Glutamatergic neuron (in vitro differentiated cells): ENCODE measurements at places on chromosomes 2 and 18. TPM values are rescaled to one million over a fixed set of nuclear protein-coding genes. Genes with fewer than 3 reads are reported as not detected.
A peak's percentile ranks its signal among the peaks of the same experiment; 100 is the strongest.

The CD207 gene
- 0.51 TPM for total RNA-seq

GRCh38 chr18:59733421-59733820 is 36.2 kb upstream of the CCBE1 start:
- DNase-seq, result no peak

DNA sequence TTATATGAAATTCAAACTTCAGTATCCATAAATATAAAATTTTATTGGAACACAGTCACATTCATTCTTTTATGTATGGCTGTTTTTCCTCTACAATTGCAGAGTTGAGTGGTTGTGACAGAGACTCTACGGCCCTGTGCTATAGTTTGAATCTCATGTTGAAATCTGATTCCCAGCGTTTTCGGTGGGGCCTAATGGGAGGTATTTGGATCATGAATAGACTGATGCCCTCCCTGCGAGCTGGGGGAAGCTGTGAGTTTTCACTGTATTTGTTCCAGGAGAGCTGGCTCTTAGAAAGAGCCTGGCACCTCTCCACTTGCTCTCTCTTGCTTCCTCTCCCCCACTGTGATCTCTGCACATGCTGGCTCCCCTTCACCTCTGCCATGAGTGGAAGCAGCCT is 1.7 kb downstream of the PFN4 start:
- no peak for DNase-seq

The ACVR1C gene
- total RNA-seq, result 0.59 TPM

The LMAN2L gene
- total RNA-seq, result 14.0 TPM

GRCh38 chr2:66481100-66481549 is 46.2 kb downstream of the MEIS1 start:
- DNase-seq, result no peak

GRCh38 chr2:1929962-1930361 is 185.6 kb upstream of the PXDN start:
- no peak for DNase-seq

- no peak for DNase-seq
Measured at GRCh38 chr2:208366215-208367127, 40.1 kb upstream of the PTH2R start.

- no peak for DNase-seq
Measured at GRCh38 chr2:163133602-163134001, 295.0 kb upstream of the KCNH7 start.

The VIT gene
- total RNA-seq, result not detected

GRCh38 chr2:138205281-138205680 is 241.0 kb downstream of the HNMT start:
- DNase-seq, result no peak

The NRP2 gene
- total RNA-seq, result 89.0 TPM

The CXCR4 gene
- total RNA-seq, result 215 TPM

The ARL5A gene
- total RNA-seq, result 30.3 TPM

- no peak for DNase-seq
Measured at GRCh38 chr2:80164375-80164774, 140.2 kb downstream of the LRRTM1 start.

The FHL2 gene
- total RNA-seq, result 3.2 TPM

The ITGB6 gene
- not detected for total RNA-seq

DNA sequence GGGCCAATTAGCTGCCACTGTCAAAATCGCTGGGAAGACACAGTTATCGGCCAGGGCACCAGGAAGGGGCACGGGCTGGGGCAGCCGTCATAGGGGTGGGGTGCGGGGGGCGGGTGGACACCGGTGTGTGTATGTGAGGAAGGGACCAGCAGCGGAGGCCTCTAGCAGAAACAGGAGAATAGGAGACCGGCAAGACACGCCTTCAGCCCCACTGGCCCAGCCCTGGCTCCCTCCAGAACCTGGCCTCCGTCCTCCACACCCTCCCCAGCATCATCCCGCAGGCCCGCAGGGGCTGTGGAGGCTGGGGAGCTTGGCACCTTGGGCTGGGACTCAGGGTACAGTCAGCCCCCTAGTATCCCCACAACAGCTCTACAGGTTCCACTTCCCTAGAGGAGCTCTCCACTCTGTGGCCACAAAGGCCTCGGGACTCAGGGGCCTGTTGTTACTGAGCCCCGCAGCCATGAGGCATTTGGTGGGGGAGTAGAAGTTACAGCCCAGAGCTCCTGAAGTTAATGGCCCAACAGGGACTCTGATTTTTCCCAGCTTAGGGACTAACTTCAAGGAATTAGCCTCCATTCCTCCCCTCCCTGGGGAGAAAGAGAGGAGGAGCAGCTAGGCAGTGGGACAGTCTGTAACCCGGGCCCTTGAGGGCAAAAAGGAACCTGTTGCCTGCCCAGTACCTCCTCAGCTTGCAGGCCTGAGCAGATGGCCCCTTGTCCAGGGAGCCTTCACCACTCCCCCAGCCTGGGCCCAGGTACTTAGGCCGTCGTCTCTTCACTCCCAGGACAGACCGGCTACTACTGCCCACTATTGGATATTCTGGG is 19.9 kb downstream of the SH2D6 start:
- DNase-seq, result no peak

The ACKR3 gene
- 1.2 TPM for total RNA-seq

- DNase-seq, result no peak
Measured at GRCh38 chr2:154710685-154711084, 12.2 kb downstream of the KCNJ3 start.

DNA sequence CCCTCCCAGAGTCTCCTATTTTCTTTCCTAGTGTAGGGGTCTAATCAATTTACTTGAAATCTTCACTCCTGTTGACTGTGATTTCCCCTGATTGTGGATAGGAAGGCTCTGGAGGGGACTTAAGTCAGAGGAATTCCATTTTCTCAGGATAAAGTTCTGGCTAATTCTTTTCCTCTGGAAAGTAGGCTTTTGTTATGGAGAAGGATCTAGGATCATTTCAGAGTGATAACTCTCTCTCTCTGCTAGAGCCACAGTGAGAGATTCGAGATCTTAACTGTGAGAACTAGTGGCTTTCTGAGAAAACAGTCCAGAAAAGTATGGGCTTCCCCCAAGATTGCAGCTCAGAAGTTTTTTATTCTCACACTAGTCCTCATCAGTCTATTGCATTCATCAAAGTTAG is 163.9 kb upstream of the TFPI start:
- no peak for DNase-seq

The DSG1 gene
- total RNA-seq, result not detected

GRCh38 chr2:138023298-138023697 is 59.0 kb downstream of the HNMT start:
- DNase-seq, result no peak

DNA sequence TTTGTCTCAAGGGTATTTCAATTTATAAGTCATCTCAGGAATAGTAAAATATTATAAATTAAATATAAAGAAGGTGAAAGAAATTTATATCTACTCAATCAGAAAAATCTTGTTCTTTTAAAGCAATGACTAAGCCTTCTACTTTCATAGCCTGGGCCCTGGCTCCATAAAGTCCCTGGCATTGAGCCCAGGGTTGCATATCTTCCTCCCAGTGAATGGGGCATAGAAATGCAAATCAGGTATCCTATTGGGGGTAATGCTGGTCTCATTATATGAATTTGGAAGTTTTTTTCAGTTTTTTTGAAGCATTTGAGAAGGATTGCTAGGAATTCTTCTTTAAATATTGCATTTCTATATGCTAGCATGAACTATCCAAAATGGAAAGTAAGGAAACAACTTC is 73.9 kb upstream of the MC2R start:
- DNase-seq, result no peak

DNA sequence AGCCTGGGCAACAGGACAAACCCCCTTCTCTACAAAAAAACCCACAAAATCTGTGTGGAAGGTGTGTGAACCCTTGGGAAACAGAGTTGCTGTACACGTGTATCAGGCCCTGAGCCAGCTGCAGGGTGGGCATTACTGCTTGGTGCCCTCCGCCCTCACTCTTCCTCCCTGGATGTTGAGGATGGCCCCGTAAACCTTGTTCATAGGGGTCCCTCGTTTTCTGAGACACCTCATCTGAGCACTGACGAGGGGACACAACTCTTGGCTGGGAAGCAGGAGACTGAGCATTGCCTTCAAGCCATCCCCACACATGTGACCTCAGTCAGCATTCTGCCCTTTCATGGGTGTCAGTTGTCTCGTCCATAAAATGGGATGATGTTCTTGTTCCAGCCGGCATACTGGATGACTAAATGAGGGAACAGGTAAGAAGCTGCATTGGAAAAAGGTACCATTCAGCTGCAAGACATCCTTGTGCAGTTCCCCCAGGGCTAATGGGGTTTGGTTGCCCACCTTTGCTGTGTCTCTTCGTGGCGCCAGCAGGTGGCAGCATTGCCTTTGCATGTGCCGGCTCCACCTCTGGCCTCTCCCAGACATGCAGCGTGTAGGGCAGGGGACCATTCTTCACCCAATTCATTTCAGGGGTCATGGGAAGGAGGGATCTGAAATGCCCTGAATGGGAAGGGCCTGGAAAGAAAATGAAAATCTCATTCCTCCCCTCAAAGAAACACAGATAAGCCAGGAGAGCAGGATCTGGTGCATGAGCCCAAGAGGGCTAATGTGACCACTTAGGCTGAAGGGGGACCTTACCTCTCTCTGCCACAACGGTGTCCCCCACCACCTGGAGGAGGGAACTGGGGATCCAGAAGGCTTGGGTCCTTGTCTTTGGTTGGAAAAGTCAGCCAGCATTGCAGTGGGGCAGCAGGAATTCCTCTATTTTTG is 36.4 kb upstream of the HAAO start:
- DNase-seq, result peak; percentile 83

The GAL3ST2 gene
- total RNA-seq, result 0.42 TPM

The COL3A1 gene
- not detected for total RNA-seq

- DNase-seq, result no peak
Measured at GRCh38 chr2:8234253-8234652, 447.6 kb upstream of the ID2 start.

DNA sequence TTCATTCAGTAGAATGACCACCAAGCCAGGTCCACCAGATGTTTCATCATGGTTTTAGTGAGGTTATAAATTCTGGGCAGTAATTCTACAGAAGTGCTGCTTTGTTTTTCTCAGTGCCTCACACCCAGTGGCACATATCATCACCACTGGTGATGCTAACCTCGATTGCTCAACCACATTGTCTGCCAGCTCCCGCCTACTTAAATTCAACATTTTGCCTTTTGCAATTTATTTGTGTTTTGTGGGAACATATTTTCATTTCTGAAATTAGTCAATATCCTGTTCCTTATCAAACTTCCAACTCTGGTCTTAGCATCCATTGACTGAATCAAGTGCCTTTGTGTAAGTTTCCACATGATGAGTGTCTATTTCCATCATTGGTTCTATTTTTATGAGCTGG is 62.3 kb upstream of the TMEM178A start:
- no peak for DNase-seq

The TEKT4 gene
- total RNA-seq, result not detected

The CXCR1 gene
- not detected for total RNA-seq

GRCh38 chr2:218659258-218659987 is at the start of the genes BCS1L and ZNF142:
BCS1L (plus strand) TSS chr2:218659683; CDS start chr2:218660988, 1,305 bp downstream.
ZNF142 (minus strand) TSS chr2:218659623; CDS start chr2:218656429, 3,194 bp downstream.
- DNase-seq, result peak; percentile 95

The STPG4 gene
- 1.3 TPM for total RNA-seq

The KCNE4 gene
- total RNA-seq, result not detected

GRCh38 chr2:36789181-36789804 is 92.8 kb downstream of the VIT start:
- DNase-seq, result no peak

GRCh38 chr2:513981-514706 is 163.1 kb downstream of the TMEM18 start:
- DNase-seq, result no peak

- no peak for DNase-seq
Measured at GRCh38 chr18:47284721-47285395, 33.4 kb upstream of the SKOR2 start.

DNA sequence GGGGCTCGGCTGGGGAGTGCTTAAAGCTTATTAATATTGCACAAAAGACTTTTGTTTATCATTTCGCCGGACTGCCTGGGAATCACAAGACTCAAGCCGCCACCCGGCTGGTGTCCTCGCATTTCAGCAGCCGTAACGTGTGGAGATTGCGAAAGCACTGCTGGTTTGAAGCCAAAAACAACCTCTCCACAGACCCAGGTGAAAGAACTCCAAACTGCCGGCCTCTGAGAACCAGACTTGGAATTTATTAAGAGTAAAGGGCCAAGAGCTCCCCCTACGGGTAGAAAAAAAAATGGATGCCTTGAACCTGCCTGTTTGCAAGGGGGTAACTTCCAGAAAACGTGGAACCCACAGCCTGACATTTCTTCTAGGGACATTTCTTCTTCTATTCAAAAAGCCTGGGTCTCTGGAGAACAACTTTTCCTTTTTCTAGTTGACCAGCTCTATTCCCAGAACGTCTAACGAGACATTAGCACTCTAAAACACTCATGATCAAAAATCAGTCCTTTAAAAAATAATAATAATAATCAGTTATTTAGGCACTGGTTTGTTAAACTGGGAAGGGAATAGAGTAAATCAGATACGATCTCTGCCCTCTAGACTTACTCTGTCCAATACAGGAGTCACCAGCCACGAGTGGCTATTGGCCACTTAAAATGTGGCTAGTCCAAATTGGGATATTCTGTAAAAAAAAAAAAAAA is 216.3 kb downstream of the C1D start:
- peak; percentile 61 for DNase-seq

The CLK1 gene
- total RNA-seq, result 141 TPM

DNA sequence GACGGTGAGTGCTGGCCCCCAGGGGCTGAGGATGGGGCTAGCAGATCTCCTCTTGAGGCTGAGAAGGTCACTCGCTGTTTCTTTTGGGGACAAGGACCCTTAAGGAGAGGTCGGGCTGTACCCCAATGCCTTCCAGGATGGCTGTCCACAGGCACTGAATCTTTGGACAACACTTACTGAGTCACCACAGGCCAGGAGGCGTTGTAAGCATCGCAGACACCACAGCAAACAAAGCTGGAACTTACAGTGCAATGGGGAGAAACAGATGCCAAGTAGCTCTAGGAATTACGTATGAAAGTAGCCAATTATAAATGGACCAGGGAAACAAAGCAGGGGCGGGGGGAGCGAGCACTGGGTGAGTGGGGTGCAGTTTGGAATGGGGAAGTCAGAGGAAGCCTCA is 219.8 kb downstream of the GLI2 start:
- no peak for DNase-seq

- DNase-seq, result no peak
Measured at GRCh38 chr18:59921384-59921891, 21.6 kb downstream of the PMAIP1 start.

DNA sequence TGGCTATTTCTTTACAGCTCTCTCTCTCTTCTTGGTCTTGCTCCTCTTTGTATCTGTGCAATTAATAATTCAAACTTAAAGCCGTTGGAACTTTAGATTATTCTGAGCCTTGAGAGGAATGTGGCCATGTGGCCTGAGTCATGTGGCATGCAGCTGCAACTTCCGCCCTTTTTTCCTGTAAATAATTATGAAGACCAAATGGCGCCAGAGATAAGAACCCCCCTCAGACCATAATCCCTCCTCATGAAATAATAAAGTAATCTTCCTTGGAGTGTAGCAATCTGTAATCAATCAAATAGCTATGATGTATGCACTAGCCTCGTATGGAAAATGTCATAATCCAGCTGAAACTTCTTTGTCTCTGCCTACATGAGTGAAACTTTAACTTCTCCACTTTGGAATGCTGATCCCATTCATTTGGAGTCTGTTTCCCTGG is 13.5 kb upstream of the TWSG1 start:
- no peak for DNase-seq
